HuH-7.5 (cell line): ENCODE measurements at places on chromosomes 12 and 14.
A peak's percentile ranks its signal among the peaks of the same experiment; 100 is the strongest.

DNA sequence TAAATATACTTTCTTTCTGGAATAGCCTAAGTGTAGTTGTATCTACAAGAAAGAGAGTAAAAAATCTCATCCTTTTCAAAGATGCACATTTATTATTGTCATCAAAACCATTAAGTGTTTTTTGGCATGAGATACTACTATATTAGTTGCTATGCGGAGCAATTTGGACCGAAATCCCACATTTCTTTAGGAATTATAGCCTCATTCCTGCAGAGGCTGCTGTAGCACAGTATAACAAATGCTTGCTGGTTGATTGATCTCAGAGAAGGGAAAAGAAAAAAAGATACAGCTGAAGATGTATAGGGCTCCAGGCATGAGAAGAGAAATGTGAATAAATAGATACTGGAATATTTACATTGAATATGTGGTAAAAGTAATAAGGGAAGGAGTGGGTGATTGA, 36.0 kb downstream of the RHOJ start:
- DNase-seq: no peak

DNA sequence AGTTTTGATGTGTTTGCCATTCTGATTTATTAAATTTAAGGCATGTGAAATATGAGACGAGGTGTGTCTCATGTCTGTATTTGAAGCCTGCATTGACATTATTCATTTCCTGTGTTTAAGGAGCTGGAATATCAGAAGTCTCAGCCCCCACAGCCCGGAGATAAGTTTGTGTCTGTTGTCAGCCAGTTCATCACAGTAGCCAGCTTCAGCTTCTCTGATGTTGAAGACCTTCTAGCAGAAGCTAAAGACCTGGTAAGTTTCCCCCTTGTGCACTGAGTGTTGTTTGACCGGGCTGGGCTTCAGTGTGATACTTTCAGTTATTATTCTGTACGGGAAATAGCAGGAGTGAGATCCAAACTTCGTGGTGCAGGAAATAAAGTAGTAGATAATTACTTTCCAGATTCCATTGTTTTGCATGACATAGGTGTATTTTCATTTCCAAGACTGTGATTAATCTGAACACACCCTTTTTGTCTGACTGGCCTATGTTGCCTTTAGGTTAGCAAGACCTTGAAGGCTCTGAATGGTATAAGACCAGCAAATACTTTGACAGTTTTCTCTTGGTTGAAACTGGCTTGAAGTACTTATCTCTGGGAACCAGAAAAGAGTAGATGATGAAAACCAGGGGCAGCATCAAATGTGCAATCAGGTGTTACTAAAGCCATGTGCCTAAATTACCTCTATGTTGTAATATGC, 101.5 kb downstream of the GPR135 start:
- no peak for DNase-seq

- no peak for DNase-seq
These were observed 64.4 kb upstream of the TRHDE start for GRCh38 chr12:72207486-72208409.

- DNase-seq: no peak
These were observed 6.7 kb downstream of the TRMT5 start for GRCh38 chr14:60974090-60974651.

DNA sequence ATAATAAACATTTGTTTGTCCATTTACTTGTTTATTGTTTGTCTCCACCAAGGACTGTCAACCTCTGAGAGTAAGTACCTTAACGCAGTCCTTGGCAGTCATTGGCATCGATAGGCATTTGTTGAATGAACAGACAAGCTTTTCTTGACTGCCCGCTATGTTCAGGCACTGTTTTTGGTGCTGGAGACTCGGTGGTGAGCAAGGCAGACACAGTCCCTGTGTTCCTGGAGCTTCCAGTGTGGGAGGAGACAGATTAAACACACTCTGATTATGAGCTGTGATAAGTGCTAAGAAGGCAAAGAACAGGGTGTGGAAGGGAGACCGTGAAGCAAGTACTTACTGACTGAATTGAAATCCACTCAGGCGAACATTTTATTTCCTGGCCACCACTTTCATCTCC, 1.2 kb downstream of the ATP6V0A2 start:
- DNase-seq: no peak

DNA sequence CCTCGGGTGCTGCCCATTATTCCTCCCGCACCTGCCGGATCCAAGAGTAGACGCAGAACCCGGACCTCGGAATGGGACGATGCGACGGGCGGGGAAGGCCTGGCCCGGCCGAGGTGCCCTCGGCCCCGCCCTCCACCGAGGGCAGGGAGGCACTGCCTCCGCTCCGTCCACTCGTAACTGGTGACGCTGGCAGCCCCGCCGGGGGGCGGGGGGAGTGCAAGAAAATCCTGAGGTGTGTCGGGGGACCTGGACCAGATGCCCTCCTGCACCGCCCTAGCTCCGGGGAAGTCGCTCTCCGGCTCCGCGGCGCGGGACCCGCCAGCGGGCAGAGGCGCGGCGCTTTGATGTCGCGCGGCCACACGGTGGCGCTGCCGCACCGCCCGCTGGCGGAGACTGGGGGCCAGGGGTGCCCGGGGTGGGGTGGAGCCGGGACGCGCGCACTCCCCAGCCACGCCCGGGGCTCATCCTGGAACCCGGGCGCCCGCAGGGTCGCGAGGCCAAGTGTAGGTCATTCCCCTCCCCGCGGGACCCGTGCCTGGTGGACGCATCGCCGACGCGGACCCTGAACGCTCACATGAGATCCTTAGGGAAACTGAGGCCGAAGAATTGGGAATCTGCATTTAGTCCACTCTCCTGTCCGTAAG, 202.8 kb downstream of the TTC8 start:
- DNase-seq: peak; percentile 70

- no peak for DNase-seq
These were observed 27.3 kb downstream of the SLC25A47 start for GRCh38 chr14:100350276-100350926.

DNA sequence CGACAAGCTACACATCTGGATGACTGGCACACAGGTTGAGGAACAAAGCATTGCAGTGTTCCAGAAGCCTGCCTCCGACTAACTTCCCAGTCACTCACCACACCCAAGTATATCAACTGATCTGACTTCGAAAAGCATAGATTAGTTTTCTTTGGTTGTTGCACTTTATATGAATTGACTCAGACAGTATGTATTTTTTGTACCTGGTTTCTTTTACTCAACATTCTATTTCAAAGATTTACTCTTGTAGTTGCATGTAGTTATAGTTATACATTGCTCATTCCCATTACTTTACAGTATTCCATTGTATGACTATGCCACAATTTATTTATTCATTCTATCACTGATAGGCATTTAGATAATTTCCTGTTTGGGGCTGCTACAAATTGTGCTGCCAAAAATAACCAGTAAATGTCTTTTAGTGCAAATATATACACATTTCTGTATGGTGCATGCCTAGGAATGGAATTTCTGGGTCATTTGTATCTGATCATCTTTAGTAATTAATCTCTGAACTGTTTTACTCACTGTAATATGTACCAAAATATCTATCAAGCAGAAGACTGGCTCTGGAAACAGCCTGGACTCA, 17.8 kb downstream of the PLCZ1 start:
- DNase-seq: no peak

DNA sequence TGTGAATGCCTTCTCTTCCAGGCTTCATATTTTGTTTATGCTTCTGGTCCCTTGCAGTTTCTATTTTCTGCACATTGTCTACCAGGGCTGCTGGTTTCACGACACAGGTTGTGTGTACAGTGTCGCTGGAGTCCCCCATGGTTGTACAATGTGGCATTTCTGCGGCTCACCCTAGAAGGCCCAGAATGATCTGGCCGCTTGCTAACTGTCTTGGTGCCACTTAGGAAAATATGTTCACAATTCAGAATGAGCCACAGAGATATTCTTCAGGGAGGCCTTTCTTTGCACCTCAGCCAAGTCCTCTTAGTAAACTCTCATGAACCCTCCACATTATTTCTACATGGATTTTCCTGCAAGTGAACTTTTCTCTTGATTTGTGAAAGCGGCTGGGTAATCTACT, 195.4 kb downstream of the SUDS3 start:
- DNase-seq: no peak
